ENCODE measurements at places on chromosomes 4 and X. TPM values are rescaled to one million over a fixed set of nuclear protein-coding genes. Genes with fewer than 3 reads are reported as not detected.

- DNase-seq, result no peak
Measured at GRCh38 chrX:2614911-2615310, 76.2 kb upstream of the CD99 start.

- no peak for DNase-seq
Measured at GRCh38 chr4:189396435-189396834, 544.2 kb upstream of the FRG1 start.

DNA sequence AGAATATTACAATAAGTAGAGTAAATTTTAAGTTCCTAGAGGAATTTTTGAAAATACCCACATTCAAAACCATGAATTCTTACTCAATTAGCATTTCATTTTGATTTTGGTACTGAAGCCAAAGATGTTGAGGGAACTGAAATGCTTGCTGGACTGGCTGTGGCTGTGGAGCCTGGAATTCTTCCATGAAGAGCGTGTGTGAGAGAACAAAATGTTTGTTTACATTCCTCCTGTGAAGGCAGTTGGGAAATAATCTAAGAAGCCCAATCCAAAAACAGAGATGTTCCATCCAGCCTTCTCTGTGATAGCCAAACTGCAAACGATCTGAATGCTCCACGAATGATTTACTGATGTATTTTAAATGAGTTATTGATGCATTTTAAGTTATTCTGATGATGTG is 3.8 kb upstream of the ADH1B start:
- peak; percentile 99 for DNase-seq

DNA sequence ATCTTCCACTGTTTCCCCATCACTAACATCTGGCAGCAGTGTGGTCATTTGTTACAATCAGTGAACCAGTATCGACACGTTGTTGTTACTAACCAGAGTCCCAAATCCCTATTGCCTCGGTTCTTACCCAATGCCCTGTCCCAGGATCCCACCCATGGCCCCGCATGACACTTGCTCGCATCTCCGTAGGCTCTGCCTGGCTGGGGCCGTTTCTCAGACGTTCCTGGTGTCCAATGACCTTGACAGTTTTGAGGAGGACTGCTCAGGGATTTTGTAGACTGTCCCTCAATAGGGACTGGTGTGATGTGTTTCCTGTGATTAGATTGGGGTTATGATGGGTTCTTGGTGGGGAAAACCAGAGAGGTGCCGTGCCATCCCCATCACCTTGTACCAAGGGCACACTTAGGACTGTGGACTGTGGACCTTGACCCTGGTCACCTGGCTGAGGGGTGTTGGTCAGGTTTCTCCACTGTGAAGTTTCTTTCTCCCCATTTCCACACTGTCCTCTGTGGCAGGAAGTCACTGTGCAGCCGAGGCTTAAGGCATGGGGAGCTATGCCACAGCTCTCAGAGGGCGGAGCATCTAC is 108.4 kb downstream of the ADRA2C start:
- no peak for DNase-seq

DNA sequence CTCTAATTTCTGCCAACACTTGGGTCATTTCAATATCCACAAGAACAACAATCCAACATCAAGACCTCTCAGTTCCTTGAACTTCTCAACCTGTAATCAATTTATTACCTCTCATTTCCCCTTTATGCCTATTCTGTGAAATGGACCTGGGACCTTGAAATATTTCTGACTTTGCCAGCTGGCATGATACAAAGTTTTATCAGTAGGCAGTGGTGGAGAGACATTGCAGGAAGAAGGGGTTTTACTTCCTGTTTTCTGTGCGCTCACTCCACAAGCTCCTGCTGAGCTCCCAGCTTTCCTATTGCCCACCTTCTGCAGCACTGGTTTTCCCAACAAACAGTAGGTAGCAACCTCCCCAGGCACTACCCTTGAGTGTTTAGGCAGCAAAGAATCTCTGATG is 3.5 kb upstream of the ARHGEF6 start:
- no peak for DNase-seq

- DNase-seq, result no peak
Measured at GRCh38 chrX:50707955-50708699, 105.9 kb downstream of the SHROOM4 start.

DNA sequence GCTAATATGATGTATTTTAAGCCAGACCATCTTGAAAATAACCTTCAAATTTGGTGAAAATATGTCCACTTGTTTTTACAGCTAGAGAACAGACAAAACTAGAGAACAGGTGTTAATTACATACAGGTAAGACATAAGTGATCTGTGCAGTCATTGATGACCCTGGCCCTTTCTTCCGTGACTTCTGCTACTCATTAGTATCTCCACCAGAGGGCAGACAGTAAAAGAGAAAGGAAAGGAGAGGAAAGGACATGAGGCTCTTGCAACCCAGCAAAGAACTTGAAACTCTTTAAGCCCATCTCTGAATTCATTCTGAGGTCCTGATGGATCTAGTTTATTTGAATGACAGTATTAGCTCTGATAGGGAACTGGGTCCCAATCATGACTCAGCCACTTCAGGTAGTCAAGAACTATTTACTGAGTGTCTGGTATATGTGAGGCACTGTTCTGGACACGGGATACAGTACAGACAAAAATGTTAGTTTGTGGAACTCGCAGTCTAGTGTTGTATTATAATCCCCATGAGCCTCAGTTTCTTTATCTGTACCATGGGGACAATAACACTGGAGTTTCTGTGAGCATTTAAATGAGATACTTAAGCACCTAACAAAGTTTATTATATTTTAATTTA is 121.0 kb upstream of the TEX13D start:
- DNase-seq, result no peak

DNA sequence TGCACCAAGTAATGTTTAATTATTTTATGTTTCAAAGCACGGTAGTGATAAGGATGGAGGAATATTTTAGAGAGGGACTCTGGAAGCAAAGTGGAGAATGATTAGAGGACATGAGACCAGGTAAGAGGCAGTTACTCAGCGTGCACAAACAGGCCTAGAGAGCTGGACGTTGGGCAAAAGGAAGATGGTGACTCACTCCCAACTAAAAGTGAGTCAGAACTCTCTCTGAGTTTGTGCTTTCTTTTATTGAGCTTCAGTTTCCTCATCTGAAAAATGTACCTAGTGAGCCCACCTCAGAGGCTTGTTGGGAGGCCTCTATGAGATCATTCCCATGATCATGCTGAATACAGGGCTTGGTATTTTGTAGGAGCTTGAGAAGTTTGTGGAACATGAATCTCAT is 1.6 kb upstream of the ZC4H2 start:
- DNase-seq, result no peak

- DNase-seq, result no peak
Measured at GRCh38 chr4:99013402-99013843, 17.9 kb downstream of the METAP1 start.

GRCh38 chr4:78671903-78672815 is 104.0 kb upstream of the BMP2K start:
- peak; percentile 36 for DNase-seq

DNA sequence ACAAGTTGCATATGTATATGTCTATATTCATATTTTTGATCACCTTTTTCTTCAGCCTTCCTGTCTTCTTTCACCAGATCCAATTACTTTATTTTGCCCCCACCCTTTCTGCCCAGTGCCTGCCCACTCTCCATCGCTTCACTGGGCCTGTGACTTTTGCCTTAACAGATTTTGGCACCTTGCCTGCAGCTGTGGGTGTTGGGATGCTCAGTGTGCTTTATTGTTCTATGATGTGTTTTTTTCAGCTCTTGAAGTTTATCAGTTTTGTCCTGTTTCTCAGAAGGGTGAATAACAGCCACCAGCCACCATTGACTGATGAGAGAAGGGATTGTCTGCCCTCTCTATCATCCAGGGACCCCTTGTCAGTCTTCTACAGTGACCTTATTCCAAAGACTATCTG is 77.2 kb upstream of the GALNT7 start:
- no peak for DNase-seq

DNA sequence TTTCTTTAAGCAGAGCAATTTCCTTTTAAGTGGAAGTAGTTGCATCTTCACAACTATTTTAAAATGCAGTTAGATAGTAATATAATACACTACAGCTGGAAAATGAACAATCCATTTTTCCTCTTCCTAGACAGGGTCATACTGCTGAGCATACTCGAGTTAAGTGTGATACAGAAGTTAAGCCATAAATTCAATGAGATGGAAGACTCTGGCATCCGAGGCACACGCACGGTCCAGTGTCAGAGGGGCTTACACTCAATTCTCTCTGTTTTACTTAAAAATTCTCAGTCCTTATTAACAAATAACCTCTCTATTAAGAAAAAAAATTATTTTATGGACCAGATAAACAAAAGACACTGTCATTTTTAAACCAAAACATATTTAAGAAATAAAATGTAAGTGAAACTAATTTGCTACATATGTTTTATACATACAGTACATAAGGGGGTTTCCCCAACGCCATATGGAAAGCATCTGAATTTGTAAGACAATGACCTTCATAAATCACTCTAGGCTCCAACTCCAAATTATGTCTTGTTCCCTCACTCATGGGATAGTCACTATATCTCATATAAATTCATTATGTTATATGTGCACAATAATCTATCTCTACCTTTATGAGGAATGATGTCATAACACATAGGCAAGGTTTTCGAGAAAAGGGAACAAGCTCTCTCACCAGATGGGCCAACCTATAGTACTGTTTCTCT is 315.3 kb downstream of the PAPSS1 start:
- DNase-seq, result no peak

- no peak for DNase-seq
Measured at GRCh38 chrX:129557844-129558480, 17.9 kb downstream of the OCRL start.

DNA sequence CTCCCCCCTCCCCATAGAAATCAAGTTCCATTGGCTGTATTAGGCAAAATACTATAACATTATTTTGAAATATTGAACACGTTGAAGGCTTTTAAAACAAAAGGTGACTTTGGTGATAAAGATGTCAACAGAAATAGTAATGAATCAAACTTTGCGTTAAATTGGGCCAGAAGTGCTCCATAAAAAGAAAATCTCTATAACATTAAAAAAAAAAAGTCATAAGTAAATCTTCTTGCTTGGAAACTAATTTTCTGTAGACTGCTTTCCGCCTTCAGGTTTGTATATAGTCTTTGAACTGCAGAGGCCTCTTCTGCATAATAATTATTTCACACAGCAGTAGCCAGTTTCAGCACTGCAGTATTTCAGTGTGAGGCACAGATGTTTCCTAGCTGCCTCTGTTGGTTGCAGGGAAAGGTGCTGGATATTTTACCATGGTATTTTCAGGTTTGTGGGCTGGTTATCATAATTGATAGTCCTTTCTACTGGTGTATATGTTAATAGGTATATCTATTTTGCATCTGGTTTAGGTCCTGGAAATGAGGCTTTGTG is 158.9 kb downstream of the KDM6A start:
- no peak for DNase-seq

DNA sequence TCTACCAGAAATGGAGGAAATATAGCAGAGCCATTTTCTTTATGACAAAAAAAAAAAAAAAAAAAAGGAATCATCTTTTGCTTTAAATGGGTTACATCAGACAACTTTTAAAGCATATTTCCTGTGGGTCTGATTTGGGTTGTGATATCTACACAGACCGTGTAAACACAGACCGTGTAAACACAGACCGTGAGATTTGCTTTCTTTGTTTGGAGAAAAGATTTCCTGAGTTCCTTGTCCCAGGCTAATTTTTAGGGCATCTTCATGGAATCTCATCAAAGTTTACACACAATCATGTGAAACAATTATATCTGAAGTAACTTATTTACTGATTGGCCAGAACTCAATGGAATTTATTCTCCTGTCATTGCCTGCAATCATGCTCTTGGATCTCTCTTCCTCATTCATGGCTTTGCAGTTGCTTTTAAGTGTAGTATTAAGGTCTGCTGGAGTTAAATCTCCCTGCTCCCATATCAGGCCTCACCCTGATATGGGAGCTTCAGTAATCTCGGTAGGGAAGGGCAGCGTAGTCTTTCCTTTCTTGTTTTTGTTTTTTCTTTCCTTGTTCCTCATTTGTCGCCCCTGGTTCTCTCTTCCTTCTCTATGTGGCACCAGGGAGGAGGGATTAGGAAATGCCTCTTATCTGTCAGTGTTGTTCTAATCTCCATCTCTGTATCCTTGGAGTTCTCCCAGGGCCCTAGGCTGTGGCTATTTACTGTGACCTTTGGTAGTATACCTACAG is 248.6 kb upstream of the JADE1 start:
- DNase-seq, result no peak

The REPS2 gene
- 18.4 TPM for total RNA-seq

The FAM53A gene
- total RNA-seq, result 2.1 TPM

The TEX13C gene
- not detected for total RNA-seq

The CTAG1A gene
- total RNA-seq, result not detected

The HTR2C gene
- total RNA-seq, result not detected

The GRIA3 gene
- total RNA-seq, result 0.52 TPM

The XAGE1A gene
- total RNA-seq, result not detected

The TTC29 gene
- 11.1 TPM for total RNA-seq

The CXCL8 gene
- 100 TPM for total RNA-seq

The FGF2 gene
- total RNA-seq, result 9.4 TPM

The STPG2 gene
- total RNA-seq, result 1.6 TPM
